NAMALWA (cell line): ENCODE measurements at places on chromosomes 11 and 22.
A peak's percentile ranks its signal among the peaks of the same experiment; 100 is the strongest.

DNA sequence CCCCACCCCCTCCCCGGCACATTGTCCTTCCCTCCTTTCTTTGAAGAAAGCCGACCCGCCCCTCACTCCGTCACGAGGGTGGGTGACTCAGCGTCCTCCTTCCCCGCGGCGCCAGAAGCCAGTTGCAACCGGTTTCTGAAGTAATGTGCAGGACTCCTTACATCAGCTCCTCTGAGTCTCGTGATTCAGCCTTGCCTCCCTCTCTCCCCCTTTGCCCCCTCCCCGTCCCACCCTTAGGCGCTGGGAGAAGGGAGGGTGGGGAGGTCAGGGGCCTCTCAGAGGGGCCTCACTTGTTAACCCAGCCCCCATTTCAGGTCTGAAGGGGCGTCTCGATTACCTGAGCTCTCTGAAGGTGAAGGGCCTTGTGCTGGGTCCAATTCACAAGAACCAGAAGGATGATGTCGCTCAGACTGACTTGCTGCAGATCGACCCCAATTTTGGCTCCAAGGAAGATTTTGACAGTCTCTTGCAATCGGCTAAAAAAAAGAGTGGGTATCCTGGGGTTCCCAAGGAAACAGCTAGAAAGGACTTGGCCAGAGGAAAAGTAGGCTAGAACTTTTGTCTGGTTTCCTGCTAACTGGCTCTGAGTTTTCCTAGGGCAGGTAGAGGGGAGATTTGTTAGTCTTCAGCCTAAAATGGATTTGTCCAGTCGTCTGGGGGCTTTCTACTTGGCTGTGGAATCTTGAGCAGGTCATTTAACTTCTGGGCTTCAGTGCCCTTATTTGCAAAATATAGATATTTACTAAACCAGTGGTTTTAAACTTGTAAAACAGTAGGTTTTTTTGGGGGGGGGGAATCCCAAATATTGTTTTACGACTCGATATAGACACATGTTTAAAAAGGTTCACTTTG lies 1.1 kb downstream of the SLC3A2 start:
- DNase-seq: peak; percentile 94

- peak; percentile 84 for DNase-seq
These were observed 40.4 kb downstream of the BCR start for GRCh38 chr22:23220485-23221350.

DNA sequence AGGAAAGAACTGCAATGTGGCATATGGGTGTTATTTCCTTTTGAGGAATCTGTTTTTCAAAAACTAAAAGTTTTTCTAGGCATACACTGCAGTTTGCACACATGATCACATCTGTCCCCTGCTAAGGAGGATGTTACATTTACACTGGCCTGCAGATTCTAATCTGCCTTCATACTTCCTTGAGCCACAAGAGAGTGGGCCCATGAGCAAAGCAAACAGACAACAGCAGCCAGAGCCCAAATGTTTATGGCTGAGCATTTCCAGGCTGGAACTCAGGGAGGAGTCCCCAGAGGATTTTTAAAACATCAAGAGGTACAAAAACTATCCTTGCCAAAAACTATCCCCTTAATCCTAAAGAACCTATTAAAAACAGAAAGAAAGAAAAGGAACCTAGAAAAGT lies 117.2 kb upstream of the MTNR1B start:
- no peak for DNase-seq

GRCh38 chr11:21641869-21642268 lies 551.0 kb upstream of the ANO5 start:
- no peak for DNase-seq

- no peak for DNase-seq
These were observed 94.6 kb upstream of the RCN1 start for GRCh38 chr11:31996159-31996881.

- DNase-seq: no peak
These were observed 60.2 kb downstream of the NTM start for GRCh38 chr11:131430473-131431208.

GRCh38 chr11:24132471-24132870 lies 364.4 kb upstream of the LUZP2 start:
- no peak for DNase-seq

DNA sequence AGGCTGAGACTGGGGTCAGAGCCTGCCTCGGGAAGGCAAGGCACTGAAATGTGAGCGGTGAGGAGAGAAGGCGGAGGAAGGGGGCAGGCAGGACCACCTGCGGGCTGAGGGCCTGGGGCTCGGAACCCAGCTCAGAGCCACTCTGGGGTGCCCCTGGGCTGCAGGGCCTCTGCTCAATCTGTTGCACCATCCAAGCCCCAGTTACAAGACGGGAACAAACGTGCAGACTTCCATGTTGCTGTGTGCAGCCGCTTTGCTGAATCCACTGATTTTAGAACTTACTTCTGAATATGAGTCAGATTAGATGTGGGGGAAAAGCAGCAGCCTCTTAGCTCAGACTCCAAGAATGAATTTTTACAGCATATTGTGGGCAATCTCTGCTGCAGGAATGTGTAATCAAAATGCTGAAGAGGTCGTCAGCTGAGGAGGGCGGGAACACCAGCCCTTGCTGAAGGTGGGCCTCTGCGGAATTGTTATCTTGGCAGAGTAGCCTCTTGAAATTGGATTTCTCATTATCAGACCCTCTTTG lies 21.6 kb downstream of the PARVG start:
- no peak for DNase-seq

DNA sequence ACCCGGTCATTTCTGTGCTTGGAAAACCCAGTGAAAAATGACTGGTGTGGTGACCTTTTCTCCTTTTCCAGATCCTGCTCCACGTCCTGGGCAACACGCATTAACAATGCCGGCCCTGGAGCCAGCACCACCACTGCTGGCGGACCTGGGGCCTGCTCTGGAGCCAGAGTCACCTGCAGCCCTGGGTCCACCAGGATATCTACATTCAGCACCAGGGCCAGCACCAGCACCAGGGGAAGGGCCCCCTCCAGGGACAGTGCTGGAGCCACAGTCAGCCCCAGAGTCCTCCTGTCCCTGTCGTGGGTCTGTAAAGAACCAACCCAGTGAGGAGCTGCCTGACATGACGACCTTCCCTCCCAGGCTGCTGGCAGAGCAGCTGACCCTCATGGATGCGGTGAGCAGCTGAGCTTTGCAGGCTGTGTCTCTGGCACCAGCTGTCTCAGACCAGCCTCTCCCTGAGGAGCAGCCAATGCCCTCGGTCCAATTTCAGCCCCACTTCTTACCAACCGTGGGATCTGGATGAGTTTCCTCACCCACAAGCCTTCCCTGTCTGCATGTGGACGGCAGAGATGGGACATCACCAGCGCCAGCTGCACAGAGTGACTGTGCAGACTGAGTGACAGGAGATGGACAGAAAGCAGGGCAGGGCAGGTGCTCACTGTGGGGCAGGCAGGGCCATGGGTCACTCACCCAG lies 1.9 kb downstream of the RGL4 start:
- DNase-seq: no peak
